Mammary epithelial cell (primary cell): ENCODE measurements at places on chromosomes 11 and 22.

DNA sequence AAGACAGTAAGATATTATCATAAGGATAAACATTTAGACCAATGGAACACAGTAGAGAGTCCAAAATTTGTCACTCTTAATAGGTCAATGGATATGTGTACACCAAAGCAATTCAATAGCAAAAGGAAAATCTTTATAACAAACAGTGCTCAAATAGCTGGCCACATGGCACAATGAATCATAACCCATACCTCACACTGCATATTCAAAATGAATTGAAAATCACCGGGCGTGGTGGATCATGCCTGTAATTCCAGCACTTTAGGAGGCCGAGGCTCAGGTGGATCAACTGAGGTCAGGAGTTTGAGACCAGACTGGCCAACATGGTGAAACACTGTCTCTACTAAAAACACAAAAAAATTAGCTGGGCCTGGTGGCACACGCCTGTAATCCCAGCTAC, 8.4 kb downstream of the SNX32 start:
- no peak for DNase-seq

DNA sequence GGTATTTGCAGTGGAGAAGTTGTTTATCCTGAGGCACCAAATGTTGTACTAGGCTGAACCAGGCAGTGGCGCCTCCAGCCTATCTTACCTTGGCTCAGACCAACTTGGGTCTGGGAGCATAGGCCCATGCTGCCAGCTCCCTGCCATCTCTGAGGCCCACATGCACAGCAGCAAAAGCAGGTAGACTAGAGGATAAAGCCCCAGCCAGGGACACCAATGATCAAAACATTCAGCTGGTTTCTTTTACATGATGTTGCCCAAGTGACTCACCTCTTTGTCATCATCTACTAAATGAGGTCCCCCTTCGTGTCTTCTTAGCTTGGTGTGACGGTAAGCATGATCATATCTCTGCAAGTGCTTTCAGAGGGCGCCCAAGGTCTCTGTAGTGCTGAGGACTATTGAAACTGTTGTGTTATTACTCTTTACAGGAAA, 112.1 kb upstream of the DRD2 start:
- DNase-seq = peak; percentile 50

DNA sequence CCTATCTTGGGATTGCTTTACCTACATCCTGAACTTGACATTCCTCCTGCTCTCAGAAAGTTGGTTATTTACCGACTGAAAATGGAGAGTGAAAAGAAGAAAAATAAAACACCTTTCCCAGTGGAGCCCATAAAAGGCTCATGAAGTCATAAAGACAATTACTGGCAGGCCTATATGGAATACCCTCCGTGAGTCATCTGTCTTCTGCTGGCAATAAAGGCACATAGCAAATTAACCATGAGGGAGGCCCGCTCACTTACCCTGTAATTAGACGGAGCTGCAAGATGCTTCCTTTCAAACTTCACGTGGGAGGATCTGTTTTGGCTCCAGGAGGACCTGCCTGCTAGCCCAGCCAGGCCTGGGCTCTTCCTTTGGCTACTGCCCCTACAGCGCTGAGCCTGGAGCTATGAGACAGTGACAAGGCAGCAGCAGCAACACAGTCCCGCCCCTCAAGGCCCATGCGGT, 540.4 kb downstream of the BUD13 start:
- no peak for DNase-seq

- no peak for DNase-seq
These were observed 54.2 kb upstream of the GRAMD1B start for GRCh38 chr11:123375832-123376231.

- DNase-seq = peak; percentile 73
These were observed 29.6 kb upstream of the SNX19 start for GRCh38 chr11:130945896-130946295.

DNA sequence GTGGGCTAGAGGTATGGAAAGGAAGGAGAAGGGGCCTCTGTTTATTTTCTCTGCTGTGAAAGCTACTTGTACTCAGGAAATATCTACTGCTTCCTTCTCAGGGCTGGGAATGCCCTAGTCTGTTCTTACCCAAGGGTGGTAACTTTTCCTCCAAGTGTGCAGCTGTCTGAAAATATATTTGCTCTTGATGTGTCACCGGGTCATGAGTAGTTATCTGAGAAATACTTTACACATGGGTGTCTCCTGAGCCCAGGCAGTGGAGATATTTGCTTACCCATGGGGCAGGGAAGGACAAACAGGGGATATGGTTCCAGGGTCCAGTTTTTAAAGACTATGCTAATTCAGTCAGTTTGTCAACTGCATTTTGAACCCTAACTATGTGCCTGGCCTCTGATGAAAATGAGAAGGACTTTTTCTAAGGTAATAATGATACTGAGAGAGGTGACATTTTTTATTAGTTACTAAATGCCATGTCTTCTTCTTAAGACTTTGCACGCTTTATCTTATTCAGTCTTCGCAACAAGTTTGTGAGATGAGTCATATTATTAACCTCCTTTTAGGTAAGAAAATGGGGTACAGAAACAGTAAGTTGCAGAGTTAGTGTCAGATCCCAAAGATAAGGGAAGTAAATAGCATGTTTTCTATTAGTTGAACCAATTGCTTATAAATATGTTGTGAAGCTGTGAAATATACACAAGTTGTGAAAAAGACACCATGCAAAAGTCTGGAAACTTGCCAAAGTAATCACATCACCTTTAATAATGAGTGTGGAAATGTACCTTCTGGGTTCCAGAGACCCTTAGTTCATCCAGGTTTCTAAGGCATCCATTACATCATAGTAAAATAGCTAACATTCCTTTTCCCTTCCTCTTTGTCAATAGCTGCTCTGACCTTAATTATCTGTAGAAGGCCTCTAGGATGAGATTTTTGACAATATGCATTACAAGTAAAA, 22.9 kb downstream of the SYTL2 start:
- peak; percentile 38 for DNase-seq

- DNase-seq = peak; percentile 70
These were observed 13.5 kb downstream of the SMC1B start for GRCh38 chr22:45399712-45400445.

DNA sequence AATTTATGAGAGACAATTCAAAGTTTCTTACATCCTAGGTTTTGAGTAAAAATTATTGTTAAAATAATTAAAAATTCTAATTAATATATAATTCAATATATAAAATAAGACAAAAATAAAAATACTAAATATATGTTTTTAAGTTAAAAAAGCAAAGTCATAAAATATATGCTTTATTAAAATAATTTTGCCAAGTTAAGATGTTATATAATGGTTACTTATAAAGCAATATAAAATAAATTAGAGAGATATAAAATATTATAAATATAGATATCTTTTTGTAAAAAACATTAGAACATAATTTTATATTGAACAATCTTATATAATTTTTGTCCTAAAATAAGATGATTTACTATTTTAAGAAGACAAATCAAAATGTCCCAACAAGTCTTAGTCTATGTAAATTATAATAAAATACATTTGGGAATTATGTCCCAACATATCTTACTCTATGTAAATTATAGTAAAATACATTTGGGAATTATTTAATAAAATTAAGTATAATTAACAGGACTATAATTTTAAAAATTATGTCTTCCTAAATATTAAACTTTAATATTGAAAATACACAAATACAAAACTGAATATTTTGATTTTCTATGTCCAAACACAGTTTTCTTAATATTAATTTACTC, 67.7 kb upstream of the TOP3B start:
- no peak for DNase-seq

GRCh38 chr22:46578251-46578823, 40.9 kb upstream of the CELSR1 start:
- no peak for DNase-seq

GRCh38 chr11:34330653-34331052, 27.2 kb downstream of the ABTB2 start:
- no peak for DNase-seq
